ENCODE measurements at places on chromosomes 11 and 22.

- no peak for DNase-seq
Observed at GRCh38 chr11:21582791-21583190, 610.1 kb upstream of the ANO5 start.

- no peak for DNase-seq
Observed at GRCh38 chr11:32571039-32571438, 12.6 kb upstream of the EIF3M start.

- DNase-seq: no peak
Observed at GRCh38 chr11:96027021-96027420, 103.1 kb upstream of the MTMR2 start.

DNA sequence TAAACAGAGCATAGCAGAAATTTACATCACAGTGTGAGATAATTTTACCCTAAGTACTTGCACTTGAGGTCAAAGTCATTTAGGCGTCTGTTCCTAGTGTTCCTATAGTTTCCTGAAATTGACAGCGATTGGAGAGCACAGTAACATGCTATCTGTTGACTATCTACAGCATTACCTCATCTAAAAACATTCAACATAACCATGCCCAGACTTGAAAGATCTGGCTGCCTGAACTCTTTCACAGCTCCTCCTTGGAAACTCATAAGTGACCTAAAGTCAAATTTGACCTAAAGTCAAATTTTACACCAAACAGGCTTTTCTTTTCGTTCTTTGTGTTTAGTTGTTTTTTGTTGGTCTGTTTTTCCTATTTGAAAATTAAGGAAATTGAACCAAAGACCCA, 233.8 kb upstream of the UBASH3B start:
- DNase-seq: no peak
